ENCODE measurements at places on chromosomes 3 and 15.
A peak's percentile ranks its signal among the peaks of the same experiment; 100 is the strongest.

- DNase-seq, result no peak
These were observed 325.4 kb upstream of the ONECUT1 start for GRCh38 chr15:53115563-53115962.

DNA sequence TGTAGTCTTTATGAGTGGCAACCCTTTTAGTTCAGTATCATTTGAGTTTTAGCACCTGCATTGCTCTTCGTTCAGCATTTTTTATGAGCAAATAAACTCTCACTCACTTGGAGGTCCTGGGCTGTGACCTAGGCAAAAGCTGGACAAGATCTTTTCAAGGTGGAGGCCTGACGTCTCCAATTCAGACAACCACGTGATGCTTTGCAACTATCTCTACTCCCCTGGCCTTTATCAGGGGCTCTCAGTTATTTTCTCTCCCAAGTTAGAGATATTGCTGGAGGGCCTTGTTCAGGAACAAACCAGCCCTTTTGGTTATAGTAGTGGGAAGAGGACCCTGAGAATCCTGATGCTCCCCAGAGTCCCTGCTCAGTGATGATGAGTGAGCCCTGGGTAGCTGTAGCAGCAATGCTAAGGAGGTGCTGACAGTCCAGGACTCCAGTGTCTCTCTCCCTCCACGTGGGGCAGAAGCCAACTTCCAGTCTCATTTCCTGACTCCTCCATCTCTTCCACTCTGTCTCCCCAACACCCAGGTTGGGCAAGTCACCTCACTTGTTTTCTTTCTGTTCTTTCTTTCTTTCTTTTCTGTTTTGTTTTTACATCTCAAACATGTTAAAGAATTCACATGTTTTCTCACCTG, 30.4 kb downstream of the HAPLN3 start:
- no peak for DNase-seq

GRCh38 chr3:149277331-149277813, 55.7 kb upstream of the CP start:
- peak; percentile 34 for DNase-seq

DNA sequence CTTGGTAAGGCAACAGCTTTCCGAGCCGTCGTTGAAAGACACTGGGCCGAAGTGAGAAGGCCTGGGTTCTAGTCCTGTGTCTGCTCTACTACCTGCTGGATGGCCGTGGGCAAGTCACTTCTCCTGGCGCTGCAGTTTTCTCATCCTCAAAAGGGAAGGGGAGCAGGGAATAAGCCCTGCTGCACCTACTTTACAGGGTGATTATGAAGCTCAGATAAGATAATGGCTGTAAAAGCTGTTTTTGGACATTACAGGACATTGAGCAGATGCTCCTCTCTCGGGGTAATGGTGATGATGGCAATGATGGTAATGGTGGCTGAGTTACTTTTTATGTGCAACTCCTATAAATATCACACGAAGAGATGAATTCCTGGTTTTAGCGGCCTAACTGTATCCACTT, 152.6 kb downstream of the FAM43A start:
- DNase-seq, result no peak

GRCh38 chr3:16286161-16286560, 21.1 kb downstream of the OXNAD1 start:
- peak; percentile 91 for DNase-seq

GRCh38 chr3:55826097-55826496, 339.0 kb upstream of the WNT5A start:
- DNase-seq, result no peak

GRCh38 chr3:143698682-143699303, 149.5 kb downstream of the SLC9A9 start:
- no peak for DNase-seq

- peak; percentile 60 for DNase-seq
These were observed 121.7 kb downstream of the CBLB start for GRCh38 chr3:105747060-105747541.

- no peak for DNase-seq
These were observed 105.8 kb upstream of the UNC13C start for GRCh38 chr15:53872410-53872809.

DNA sequence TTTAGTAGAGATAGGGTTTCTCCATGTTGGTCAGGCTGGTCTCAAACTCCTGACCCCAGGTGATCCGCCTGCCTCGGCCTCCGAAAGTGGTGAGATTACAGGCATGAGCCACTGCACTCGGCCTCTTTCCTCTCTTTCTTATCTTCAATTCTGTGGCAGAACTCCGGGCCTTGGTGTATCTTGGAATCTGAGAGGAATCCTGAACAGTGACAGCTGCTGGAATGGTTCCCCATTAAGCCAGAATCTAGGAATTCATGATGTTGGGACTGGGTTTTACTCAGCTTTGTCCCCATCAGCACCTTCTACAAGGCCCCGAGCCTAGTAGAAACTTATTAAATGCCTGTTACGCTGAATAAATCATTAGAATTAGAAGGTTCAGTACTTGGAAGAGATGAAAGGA, 81.4 kb downstream of the GPR156 start:
- no peak for DNase-seq

DNA sequence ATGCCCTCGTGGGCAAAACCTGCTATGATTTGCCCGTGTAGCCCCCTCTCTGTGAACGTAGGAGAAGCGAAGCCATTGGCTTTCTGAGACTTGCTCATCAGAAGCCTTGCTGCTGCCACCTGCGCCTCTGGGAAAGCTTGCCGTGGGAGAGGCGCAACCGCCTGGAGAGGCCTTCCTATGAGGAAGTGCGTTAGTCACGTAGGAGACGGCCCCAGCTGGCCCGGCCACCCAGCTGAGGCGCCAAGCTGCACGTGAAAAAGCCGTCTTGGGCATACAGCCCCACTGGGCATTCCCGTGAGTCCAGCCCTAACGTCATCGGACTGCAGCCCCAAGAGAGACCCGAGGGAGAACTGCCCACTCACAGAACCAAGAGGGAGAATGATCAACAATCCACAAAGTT, 49.1 kb upstream of the TJP1 start:
- DNase-seq, result no peak

GRCh38 chr15:63598473-63599400, 1.6 kb downstream of the FBXL22 start:
- DNase-seq, result no peak

DNA sequence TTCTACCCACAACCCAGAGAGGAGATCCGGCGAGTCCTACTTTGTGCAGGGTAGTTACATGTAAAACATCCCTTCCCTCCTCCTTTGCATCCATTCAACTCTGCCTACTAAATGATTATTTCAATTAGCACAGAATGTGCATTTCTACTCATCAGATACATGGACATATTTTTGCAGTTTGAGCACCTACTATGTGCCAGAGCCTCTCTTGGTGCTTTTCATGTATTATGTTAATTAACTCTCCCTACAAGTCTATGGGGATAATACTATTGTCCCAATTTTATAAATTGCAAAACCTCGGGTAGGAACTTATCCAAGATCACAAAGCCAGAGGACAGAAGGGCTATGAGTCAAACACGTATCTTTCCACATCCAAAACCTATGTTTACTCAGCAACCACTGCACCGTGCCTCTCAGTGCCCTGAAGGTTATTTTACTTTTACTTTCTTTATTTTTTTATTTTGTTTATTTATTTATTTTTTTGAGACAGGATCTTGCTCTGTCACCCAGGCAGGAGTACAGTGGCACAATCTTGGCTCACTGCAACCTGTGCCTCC, 432.8 kb downstream of the MAGI1 start:
- DNase-seq, result no peak

DNA sequence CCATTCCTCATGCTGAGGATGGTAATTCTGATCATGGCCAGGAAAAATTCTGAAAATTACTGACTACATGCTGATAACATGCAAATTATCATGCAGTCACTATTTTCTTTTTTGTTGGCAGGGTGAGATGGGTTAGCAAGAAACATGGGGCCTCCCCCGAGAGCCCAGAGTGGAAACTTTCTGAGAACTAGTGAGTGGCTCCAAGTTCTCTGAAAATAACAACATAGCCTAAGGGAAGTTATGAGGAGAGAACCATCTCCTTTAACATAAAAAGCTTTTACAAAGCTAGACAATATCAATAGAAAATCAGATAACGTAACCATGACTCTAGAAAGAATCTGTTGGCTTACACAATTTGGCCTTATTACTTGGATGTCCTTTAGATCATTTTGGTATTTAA, 254.2 kb downstream of the PLOD2 start:
- no peak for DNase-seq

GRCh38 chr3:56775838-56776555, 25.8 kb downstream of the ARHGEF3 start:
- DNase-seq, result no peak

DNA sequence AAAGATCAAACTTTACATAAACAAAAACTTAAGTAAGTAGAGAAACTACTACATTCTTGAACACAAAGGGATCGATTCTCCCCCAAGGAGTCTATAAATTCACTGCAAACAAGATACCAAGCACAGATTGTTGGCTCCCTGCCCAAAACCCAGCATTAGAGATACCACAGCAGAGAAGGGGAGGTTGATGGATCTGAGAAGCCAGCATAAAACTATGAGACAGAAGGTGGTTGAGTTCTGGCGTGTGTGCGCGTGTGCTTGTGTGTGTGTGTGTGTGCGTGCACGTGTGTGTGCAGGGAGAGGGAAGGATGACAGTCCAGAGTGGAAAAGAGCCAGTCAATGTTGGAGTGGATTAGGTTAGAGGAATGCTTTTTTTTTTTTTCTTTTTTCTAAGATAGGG, 143.2 kb upstream of the PRR20G start:
- DNase-seq, result no peak

GRCh38 chr15:60057554-60057953, 53.4 kb downstream of the FOXB1 start:
- no peak for DNase-seq

DNA sequence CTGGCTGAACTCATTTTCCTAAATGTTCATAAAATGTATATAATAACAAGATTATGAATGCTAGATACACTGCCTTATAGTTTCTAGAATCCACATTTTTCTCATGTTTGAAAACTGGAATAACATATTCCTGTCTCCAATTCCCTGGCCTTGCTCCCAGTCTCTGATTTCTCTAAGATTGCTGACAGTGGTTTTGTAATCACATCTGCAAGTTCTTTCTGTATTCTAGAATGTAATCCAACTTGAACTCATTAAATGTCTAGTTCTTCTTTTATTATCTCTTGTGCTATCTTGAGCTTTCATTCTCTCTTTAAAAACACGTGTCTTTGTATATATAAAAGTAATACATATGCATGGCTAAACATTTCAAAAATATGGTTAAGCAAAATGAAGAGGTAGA, 215.2 kb upstream of the ADAMTS9 start:
- no peak for DNase-seq

GRCh38 chr3:164852866-164853265, 225.4 kb downstream of the SI start:
- DNase-seq, result no peak

- DNase-seq, result no peak
These were observed 52.6 kb downstream of the ERC2 start for GRCh38 chr3:56415652-56416051.

DNA sequence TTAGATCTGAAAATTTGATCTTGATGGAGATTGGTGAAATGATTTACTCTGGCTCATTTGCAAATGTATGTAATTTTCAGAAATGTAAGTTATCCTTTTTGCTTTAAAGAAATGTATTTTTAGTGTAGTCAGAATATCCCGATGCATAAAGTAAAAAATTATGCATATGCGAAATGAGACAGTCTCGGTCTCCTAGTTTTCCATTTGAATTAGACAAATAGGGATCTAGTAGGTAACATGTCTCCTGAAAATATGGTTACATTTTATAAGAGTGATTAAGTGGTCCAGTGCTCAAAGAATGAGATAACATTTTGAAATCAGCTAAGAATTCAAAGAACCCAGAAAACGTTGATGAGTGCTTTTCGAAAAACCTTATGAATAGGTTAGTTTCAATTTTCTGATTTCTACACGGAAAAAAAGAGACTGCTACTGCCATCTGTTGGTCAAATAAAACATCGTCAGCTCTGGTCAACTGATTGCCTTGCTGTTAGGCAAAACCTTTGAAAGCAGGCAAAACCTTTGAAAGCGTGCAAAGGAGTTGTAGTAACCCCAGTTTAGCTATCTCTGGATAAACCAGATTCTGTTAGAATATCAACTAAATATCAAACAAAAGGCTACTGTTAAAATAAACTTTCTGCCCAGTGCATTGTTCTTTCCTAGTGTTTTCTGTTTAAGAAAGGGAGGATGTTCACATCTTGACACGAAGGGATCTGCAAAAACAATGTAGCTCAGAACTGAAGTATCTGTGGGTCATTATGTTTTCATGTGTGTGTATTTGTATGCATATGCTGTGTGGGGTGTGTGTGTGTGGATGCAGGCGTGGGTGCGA, 59.3 kb upstream of the CHMP2B start:
- DNase-seq, result peak; percentile 55

- peak; percentile 33 for DNase-seq
These were observed 255.6 kb upstream of the NECTIN3 start for GRCh38 chr3:110816008-110816407.

- no peak for DNase-seq
These were observed 282.7 kb downstream of the SHQ1 start for GRCh38 chr3:72565593-72565992.

GRCh38 chr15:69781411-69782125, 316.1 kb downstream of the TLE3 start:
- no peak for DNase-seq

GRCh38 chr3:148265841-148266240, 431.9 kb upstream of the AGTR1 start:
- DNase-seq, result no peak

DNA sequence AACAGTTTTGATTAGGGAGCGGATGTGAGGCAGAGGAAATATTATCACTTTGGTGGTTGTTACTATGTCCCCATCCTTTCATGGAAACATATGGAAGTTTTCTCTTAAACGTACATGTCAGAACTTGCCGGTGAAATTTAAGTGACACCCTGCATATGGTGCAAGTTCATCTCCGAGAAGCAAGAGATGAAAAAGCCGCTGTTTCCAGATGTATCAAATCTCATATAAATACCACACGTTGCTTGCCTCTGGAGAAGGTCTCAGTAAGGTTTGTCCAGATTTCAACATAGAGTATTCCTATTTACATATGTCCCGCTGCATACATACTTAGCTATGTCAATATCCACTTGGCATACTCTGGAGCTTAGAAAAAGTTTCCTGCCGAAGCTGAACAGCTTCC, 172.2 kb upstream of the ICE2 start:
- DNase-seq, result no peak

GRCh38 chr3:53650424-53650823, 156.0 kb downstream of the CACNA1D start:
- peak; percentile 77 for DNase-seq

- peak; percentile 71 for DNase-seq
These were observed 27.6 kb upstream of the TRPM1 start for GRCh38 chr15:31128919-31129768.

- peak; percentile 66 for DNase-seq
These were observed 1.1 kb downstream of the ZBTB20 start for GRCh38 chr3:115146032-115146417.

DNA sequence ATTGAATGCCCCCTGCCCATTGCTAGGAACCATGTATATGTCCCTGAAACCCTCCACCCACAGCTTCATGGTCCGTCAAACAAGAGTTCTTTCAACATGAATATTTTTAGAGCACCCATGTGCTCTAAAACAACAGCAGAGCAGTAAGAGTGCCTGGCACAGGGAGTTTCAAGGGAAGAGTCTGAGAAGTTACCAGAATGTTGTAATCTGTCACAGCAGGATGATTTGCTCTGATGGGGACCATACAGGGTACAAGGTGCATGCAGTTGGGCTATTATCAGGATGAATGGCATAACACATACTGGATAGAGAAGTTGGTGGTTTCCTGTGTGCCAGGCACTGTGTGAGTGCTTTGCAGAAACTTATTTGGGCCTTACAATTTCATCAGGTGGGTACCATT, 27.8 kb upstream of the FLNB start:
- no peak for DNase-seq

- no peak for DNase-seq
These were observed 193.1 kb downstream of the NR1D2 start for GRCh38 chr3:24137958-24138875.
